ENCODE measurements at places on chromosomes 3 and 15.

GRCh38 chr3:109532257-109533216 lies 195.2 kb upstream of the DPPA4 start:
- DNase-seq, result peak; percentile 42

DNA sequence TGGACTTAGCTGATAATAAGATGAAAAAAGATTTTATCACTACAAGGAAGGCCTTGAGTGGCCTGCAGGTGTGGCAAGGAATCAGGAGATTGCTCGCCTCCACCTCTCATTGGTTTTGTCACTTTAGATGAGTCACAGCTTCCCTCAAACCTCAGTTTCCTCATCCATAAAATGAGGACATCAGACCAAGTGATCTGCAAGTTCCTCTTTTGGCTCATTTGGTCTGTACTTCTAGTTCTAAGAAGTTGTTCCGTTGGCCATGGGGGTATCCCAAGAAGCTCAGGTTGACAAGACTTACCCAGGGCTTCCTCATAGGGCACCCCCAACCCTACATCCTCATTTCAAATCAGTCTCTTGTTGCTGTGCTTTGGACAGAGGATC lies 254.1 kb downstream of the UACA start:
- no peak for DNase-seq

GRCh38 chr15:31480356-31481025 lies 153.9 kb downstream of the KLF13 start:
- peak; percentile 23 for DNase-seq

DNA sequence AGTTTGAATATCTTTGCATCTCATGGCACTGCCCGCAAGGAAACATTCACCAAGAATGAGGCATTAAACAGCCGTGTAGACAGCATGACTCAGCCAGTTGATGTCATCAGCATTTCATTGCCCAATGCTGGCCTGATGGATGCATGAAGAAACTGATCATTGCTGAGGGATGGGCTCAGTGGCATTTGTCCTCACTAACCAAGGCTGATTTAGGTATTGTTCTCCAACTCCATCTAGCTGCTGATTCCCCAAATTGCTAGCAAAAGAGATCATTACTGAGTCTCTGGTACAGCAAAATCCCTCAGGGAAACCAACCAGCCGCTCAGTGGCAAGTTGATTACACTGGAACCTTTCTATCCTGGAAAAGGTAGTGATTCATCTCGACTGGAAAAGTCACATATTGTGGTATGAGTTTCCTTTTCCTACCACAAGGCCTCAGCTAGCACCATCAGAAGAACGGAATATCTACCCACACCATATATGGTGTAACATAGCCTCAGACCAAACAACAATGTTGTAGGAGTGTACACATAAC lies 186.5 kb upstream of the GAP43 start:
- no peak for DNase-seq

- no peak for DNase-seq
Measured at GRCh38 chr3:31252216-31253185, 280.2 kb upstream of the STT3B start.

DNA sequence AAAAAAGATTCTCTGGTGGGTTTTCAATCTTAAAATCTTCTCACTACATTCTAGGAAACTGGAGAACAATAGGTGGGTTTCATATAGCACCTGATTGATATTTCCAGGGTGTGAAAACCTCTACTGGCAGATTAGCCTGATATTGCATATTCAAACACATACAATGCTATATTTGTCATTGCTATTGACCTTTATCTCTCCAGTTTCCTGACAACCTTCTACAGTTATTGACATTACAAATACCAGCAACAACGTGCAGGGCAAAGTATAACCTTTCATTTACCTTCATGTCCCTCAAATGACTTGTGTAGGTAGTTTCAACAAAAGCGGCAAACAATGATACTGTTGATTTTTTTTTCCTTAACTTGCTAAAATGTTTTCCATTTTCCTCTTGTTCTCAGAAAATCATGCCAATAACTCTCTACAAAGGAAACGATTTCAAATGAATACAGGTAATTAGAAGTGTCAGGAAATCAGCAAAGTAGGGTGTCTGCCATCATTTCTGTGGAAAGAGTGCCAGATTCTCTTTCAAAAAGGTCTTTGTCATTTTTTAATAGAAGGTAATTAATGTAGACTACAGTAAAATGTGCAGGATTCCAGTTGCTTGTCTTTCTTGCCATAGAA lies 72.6 kb upstream of the CDIN1 start:
- DNase-seq, result no peak

DNA sequence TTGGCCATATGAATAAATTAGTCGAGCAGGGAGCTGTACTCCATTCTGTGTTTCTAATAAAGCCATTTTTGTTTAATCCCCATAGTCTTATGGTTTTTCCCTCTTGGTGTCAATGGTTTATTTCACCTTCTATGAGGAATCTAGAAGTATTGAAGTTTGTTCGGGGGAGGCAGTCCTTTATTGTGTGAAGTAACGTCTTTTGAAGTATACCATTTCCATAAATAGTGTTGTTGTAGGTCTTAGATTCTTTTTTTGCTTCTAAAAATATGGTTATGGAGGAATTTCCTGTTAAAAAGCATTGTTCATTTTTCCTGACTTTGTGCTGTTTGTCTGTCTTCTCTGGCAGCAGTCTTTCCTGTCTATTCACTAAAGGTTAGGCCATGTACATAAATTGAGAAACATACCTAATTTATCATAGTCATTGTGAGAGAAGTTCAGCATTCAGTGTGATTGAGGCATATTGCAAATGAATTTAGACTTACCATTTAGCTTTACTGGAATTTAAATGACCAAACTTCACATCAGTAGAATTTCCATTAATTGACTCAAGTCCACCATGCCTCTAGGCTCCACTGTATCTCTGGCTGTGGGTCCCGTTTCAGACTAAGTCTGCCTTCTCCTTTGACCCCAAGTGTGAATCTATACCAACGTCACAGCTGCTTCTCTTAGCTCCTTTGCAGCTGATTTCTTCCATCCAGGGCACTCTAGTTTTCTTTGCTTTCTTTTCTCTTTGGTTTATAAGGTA lies 37.3 kb downstream of the YEATS2 start:
- DNase-seq, result no peak

DNA sequence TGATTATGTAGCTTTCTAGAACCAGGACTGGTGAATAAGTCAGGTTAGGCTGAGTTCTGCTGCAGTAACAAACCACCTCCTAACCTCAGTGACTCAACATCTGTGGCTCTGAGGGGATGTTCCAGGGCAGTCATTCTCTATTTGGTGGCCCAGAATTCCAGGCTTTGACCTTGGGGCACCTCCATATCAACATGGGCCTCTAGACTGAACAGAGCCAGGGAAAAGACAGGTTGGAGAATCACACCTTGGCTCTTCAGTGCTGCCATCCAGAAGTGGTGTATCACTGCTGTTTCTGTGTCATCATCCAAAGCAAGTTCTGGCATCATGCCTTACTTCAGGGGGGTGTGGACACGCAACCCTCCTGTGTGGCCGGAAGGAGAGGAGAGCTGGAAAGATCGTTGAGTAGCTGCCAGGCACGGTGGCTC lies 15.3 kb downstream of the ZBTB47 start:
- DNase-seq, result no peak

GRCh38 chr15:88911766-88912118 lies 1.4 kb downstream of the MFGE8 start:
- DNase-seq, result no peak

Data from CD8-positive, alpha-beta T cell (primary cell).